Stromal cell of bone marrow (primary cell): ENCODE measurements at places on chromosomes 1 and 21.

DNA sequence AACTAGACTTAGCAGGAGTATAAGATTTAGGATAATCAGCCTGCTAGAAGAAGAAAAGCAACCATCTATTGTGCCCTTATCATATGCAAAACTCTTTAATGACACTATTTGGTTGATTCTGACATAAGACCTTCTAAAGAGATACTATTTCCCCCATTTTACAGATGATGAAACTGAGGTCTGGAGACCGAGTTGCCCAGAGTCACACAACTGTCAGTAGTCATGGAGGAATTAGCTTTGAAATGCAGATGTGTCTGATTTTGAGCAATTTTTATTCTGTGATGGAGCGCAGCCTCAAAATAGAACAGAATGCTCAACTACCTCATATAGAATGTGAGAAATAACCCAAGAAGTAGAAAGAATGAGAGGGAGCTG is 69.0 kb downstream of the CD58 start:
- no peak for DNase-seq

GRCh38 chr1:211601982-211602670 is 23.2 kb upstream of the SLC30A1 start:
- DNase-seq, result no peak

GRCh38 chr1:241532162-241532531 is at the start of gene KMO:
TSS of gene KMO (plus strand) at chr1:241532378. CDS start at chr1:241532445, 67 bp downstream.
- DNase-seq, result peak; percentile 17

DNA sequence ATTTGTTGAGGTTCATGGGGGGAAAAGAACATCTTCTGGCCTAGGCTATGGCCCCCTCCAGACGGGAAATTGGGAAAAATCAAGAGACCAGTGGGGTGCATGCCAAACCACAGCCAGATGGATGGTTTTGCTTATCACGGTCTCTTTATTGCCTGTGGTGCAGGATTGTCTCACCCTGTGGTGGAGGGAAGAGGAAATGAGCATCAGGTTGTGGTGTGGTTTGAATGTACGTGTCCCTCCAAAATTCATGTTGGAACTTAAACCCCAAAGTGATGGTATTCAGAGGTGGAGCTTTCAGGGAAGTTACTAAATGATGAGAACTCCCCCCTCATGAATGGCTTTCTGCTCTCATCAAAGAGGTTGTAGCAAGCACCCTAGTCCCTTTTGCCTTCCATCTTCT is 525.7 kb downstream of the NPHP4 start:
- DNase-seq, result no peak

- DNase-seq, result peak; percentile 13
Measured at GRCh38 chr1:242454262-242455051, 70.0 kb downstream of the PLD5 start.

DNA sequence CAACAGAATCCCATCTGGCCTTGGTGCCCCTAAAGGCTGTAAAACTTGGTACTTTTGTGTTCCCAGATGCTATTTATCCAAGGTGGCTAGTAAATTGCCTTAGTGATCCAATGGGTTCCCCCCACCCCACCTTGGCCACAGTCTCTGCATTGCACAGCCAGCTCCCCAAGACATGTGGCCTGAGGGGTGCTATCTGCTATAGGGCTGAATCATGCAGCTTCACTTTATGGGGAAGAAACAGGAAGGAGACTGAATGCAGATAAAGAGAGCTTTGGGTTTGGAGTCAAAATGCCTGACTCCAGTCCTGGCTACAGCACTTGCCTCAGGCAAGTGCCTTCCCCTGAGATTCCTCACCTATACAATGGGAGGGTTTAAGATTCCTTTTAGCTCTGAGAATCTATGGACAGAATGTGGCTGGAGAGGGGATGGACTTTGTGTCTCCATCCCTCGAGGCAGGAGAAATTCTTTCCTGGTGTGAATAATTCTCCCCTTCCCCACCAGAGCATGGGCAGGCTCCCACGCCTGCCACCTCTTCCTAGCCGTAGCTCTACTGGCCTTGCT is 6.5 kb downstream of the RHEX start:
- no peak for DNase-seq

DNA sequence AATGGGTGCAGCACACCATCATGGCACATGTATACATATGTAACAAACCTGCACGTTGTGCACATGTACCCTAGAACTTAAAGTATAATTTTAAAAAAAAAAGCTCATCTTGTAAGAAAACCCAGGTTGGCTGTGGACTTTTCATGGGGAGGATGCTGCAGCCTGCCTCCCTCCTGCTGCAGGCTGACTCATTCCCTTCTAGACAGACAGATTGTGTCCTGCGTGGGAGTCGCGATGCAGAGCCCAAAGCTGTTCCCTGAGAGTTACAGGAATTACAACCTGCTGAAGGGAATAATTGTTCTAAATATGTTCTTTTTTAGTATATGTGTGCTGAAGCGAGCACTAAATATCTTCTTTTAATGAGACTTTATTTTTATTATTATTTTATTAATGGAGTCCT is 93.2 kb downstream of the TBX19 start:
- no peak for DNase-seq

GRCh38 chr1:81550753-81551152 is 250.0 kb upstream of the ADGRL2 start:
- DNase-seq, result no peak

DNA sequence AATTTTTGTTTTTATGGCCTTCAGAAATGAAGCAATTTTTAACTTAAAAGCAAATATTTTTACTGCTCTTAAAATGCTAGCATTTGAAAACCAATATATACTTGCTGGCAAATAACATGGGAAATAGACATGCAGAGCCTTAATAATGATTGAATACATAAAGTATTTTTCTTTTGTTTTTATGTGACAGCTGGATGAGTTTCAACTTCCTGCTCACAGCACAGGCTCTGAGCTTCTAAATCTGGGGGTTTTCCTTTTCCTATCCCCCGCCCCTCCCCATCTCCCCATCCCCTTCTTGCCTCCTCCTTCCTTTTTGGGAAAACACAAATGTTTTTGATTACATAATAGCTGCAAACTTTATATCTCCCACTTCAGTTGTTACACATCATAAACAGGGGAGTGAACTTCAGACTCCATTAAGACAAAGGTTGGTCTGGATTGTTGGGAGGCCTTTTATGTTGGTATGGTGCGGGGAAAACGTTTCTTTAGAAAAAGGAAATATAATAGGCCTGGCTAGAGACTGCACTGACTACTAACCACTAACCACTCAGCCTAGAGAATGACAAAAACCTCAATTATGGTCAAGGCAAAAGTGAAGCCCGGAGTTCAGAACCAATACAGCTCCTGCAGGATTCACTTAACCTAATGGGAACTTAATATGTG is 116.1 kb upstream of the GORAB start:
- DNase-seq, result no peak

DNA sequence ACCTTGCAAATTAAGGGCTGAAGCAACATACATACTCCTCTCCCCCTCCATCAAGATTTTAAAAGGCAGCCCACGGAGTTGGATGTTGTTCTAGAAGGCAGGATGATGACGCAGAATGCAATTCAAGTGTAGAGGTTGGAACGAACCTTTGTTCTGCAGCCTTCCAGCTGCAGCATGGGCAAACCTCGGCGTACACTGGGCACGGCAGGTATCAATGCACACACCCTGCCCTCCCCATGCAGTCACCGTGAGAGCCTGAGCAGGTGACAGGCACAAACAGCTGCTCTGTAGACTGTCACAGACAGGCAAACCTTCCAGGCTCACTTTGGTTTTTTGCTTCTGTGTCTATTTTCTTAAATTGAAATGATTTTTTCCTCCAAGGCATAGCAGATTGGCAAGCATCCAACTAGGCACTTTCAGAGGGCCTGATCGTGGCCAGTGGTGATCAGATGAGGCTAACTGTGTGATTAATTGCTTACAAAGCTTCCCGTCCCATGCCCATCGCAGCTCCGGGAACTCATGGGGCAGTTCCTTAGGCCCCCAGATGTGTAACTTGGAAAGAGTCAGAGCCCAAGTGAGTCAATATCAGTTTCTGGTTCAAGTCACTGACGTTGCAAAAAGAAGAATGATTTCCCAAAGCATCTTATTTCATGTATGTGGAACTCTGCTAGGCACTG is 82.3 kb downstream of the ITPKB start:
- DNase-seq, result peak; percentile 97

GRCh38 chr1:2545754-2546514 is 10.2 kb upstream of the TNFRSF14 start:
- peak; percentile 26 for DNase-seq

DNA sequence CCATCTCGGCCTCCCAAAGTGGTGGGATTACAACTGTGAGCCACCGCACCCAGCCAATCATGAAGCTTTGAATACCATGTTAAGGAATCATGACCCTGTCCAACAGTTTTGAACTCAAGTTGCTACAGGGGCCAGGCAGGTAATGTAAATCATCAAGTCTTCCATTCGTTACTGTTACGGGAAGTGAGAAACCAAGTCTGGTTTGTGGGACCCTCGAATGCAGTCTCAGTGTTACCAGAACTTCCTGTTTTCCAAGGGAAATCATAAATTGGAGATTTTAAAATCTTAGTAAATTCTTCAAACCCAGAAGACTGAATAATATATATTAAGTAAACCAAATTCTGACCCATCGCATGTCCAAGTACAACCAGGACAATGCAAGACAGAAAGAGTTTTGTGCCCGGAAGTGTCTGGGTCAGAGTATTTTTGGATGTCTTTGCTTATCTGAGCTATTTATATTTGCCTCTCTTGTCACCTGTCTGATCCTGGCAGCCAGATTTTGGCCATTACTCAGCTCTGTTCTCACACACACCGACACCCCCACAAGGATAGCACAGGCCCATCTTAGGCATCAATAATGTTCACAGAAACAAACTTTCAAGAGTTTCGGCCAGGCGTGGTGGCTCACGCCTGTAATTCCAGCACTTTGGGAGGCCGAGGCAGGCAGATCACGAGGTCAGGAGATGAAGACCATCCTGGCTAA is 8.8 kb downstream of the ATP5IF1 start:
- no peak for DNase-seq

- no peak for DNase-seq
Measured at GRCh38 chr1:170630977-170631376, 33.0 kb upstream of the PRRX1 start.

GRCh38 chr1:87642581-87643221 is 314.0 kb downstream of the LMO4 start:
- no peak for DNase-seq

DNA sequence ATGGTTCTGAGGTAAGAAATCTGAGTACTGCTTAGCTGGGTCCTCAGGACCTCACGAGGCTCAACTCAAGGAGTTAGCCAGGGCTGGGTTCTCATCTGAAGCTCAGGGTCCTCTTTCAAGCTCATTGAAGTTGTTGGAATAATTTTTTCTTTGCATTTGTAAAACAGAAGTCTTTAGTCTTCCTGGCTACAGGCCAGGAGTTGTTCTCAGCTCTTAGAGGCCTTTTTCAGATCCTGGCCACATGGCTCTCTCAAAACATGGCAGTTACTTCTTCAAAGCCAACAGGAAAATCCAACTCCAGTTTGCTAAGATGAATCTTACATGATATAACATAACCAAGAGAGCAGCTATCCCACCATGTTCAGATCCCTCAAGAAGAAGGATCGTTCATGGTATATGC is 92.3 kb upstream of the CHODL start:
- no peak for DNase-seq

GRCh38 chr1:84108900-84109578 is 35.0 kb upstream of the PRKACB start:
- no peak for DNase-seq

DNA sequence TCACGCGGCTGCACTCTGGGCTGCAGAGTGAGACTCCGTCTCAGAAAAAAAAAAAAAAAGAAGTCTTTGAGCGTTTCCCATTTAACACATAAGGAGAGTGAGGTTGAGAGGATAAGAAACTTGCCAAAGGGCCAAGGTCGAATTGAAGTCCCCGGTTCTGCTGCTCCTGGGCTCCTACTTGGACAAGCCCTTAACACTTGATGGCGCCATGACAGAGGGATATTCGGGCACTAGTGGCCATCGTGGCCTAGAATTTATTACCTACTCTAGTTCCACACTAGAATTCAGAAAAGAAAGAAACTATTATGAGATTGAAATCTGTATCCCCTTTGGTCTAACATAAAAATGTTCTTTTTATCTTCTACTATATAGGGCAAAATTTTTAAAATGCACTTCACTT is 65.7 kb upstream of the NEK2 start:
- no peak for DNase-seq

DNA sequence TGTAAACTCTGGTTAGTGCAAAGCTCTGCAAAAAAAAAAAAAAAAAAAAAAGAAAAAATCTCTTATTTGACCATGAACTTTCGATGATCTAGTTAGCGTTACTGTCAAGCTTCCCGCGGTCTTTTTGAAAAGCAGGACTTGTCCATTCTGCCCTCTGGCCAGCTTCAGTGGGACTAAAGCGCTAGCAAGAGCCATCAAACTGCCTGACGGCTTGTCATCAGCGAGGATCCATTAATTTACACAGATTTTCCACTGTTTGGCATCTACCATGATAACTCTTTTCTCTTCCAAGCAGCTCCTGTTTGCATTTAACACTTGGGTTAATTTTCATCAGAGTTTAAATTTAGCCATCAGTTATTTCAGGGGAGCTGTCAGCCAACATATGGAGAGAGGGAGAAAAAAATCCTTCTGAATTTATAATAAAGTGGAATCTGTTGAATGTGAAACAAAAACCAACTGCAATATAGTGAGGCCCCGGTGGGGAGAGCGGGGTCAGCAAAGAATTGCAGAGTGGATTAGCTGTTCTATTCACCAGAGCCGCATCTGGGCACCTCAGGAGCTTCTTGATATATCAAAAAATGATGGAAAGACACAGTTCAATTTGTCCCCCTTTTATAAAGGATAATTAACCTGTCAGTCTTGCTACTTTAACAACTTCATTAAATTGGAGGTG is 298.2 kb downstream of the SPATA17 start:
- no peak for DNase-seq

DNA sequence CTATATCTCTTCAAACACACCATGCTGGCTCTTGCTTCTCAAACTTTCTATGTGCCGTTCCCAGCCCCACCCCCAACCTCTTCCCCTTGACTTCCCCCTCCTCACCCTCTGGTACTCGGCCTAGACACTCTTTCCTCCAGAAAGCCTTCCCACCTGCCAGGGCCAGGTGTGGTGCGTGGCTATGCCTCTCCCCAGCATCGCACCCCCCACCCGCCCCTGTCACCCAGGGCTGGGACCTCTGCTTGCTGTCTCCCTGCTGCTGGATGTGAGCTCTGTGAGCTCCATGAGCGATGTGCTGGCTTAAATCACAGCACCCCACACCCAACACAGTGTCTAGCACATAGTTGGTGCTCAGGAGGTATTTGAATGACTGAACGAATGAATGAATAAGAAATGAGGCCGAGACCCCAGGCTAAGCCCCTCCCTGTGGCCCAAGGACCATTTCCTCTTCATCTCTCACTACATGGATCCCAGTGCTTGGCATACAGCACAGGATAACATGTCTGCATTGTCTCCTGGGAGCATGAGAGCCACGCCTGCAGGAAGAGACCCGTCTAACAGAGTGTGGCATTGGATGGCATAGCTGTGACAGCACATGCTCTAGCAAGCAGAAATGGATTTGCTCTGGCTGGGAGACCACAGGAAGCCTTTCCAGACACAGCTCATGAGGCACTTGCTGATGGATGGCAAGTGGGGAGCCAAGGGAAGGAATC is 19.7 kb downstream of the TNNT2 start:
- no peak for DNase-seq

- no peak for DNase-seq
Measured at GRCh38 chr1:211932933-211933254, 102.3 kb upstream of the LPGAT1 start.

GRCh38 chr1:73755649-73756048 is 442.3 kb downstream of the LRRIQ3 start:
- DNase-seq, result no peak

GRCh38 chr1:53544728-53545515 is 85.7 kb downstream of the DMRTB1 start:
- no peak for DNase-seq

- peak; percentile 84 for DNase-seq
Measured at GRCh38 chr1:55589671-55590297, 374.6 kb upstream of the USP24 start.

GRCh38 chr1:45543581-45544417 is 6.8 kb upstream of the AKR1A1 start:
- no peak for DNase-seq
